ENCODE measurements at places on chromosomes 4 and X.

DNA sequence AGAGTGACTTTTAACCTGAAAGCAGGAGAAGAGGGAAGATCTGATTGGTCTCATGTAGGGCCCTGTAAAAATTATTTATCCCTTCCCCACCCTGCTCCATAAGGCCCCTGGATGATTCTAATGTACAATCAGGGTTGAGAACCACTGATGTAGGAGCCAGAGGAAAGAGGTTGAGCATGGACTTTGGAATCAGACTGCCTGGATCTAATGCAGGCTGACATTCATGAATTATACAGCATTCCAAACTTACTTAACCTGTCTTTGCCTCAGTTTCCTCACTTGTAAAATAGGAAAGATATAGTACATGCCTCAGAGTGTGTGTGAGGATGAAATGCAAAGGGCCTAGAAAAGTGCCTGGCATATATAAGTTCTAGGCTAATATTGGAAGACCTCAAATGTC is 47.0 kb downstream of the STX18 start:
- no peak for DNase-seq

GRCh38 chr4:83387012-83387411 is 52.4 kb upstream of the HPSE start:
- no peak for DNase-seq

GRCh38 chr4:76965866-76966579 is 16.5 kb downstream of the SEPTIN11 start:
- no peak for DNase-seq

- DNase-seq: no peak
Observed at GRCh38 chr4:83504503-83504902, 19.6 kb upstream of the ABRAXAS1 start.

DNA sequence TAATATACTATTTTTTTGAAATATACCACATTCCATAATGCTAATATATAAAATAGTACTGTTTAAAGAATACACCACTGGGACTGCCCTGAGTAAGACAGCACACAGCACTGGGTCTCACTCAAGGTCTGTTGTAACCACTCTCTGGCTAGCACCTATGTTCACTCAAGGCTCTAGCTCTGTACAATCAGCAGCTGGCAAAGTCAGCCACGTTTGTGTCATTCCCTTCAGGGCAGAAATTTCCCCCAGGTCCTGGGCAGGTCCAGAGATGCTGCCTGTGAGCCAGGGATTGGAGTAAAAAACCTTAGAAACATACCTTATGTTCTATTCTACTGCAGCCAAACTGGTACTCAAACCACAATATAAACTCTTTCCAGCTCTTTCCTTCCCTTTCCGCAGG is 1160.2 kb upstream of the ADGRL3 start:
- no peak for DNase-seq

- DNase-seq: no peak
Observed at GRCh38 chrX:97026406-97026805, 142.7 kb downstream of the RPA4 start.

DNA sequence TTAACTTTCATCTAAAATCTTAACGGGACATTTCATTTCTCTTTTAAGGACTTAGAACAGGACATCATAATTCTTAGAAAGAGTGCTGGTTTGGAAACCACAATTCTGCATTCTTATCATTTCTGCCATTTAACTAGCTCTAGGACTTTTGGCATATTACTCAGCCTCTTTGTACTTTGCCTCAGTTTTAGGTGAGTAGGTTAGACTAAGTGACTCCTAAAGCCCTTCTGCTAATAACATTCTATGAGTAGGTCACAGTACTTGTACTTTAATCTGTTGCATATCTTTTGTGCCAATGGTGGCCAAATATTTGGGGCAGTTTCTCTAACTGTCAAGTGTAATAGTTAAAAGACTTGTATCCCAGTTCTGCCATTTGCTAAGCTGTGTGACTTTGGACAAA is 115.4 kb upstream of the NUDT6 start:
- DNase-seq: no peak

All from PC-9 (cell line).